ENCODE measurements at places on chromosomes 7 and 10. TPM values are rescaled to one million over a fixed set of nuclear protein-coding genes. Genes with fewer than 3 reads are reported as not detected.

OPALIN gene
- total RNA-seq, result not detected

GRCh38 chr10:43177595-43177994, 39.4 kb downstream of the CSGALNACT2 start:
- H3K4me1 ChIP-seq, result no peaks in the 10 kb centered on the region
- peaks cover 95% of the 10 kb centered on the region for H3K36me3 ChIP-seq
- H3K27ac ChIP-seq, result no peak overlapping the region
- no peak for DNase-seq
- no peaks in the 10 kb centered on the region for H3K27me3 ChIP-seq
- H3K4me3 ChIP-seq, result no peak overlapping the region

CYP3A7 gene
- total RNA-seq, result not detected

- no peaks in the 10 kb centered on the region for H3K36me3 ChIP-seq
- H3K4me3 ChIP-seq, result no peak overlapping the region
- DNase-seq, result no peak
- H3K27me3 ChIP-seq, result no peaks in the 10 kb centered on the region
- no peaks in the 10 kb centered on the region for H3K4me1 ChIP-seq
- H3K27ac ChIP-seq, result no peak overlapping the region
These were observed 645.5 kb upstream of the PCDH15 start for GRCh38 chr10:55446441-55447002.

DNA sequence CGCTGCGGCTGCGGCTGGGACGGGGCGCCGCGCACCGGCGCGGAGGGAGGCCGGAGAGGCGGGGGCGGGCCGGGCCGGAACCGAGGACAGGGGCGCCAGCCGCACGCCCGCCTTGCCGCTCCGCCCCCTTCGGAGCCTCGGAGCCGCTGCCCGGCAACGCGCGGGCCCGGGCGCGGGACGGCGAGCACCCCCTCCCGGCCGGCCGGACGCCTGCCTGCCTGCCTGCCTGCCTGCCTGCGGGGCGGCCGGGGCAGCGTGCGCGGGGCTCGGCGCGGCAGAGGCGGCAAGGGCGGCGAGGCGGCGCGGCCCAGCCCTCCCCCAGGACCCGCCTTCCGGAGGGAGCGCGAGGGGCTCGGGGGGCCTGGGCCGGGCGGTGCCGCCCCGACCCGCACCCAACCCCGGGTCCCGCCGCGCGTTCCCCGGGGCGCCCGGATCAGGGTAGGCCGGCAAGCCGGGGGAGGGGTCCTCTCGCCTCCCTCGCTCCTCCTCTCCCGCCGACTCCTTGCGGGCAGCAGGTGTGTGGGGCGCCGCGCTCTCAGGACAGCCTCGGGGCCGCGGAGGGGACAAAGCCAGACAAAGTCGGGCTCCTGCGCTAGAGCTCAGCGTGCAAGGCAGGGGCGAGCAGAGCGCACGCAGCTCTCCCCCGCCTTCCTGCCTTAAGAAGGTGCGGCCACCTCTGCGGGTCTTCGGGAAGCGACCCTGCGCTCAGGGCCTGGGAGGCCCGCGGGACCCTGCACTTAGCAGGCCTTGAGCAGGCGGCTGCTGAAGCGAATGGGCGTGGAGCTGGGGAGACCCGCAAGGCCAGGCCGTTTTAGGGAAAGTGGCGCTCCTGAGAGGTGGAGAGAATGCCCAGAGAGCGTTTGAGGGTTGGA, at the start of gene KIAA1549:
KIAA1549 (minus strand) TSS at position 58 of the 872 bp plus-strand sequence. CDS start 120 bp downstream, outside the sequence.
- DNase-seq, result no peak
- H3K36me3 ChIP-seq, result no peaks in the 10 kb centered on the region
- H3K27ac ChIP-seq, result no peak within 1 kb of the TSS
- no peaks in the 10 kb centered on the region for H3K27me3 ChIP-seq

GRCh38 chr7:137337902-137338301, 5.6 kb downstream of the PTN start:
- no peaks in the 10 kb centered on the region for H3K27me3 ChIP-seq
- H3K4me1 ChIP-seq, result no peaks in the 10 kb centered on the region
- no peak for DNase-seq
- no peak overlapping the region for H3K4me3 ChIP-seq

GRCh38 chr7:117993377-117994003, 120.2 kb upstream of the CTTNBP2 start:
- H3K4me3 ChIP-seq, result no peak overlapping the region
- no peak for DNase-seq
- no peaks in the 10 kb centered on the region for H3K27me3 ChIP-seq
- no peaks in the 10 kb centered on the region for H3K4me1 ChIP-seq

MEIG1 gene
- total RNA-seq, result not detected

DNA sequence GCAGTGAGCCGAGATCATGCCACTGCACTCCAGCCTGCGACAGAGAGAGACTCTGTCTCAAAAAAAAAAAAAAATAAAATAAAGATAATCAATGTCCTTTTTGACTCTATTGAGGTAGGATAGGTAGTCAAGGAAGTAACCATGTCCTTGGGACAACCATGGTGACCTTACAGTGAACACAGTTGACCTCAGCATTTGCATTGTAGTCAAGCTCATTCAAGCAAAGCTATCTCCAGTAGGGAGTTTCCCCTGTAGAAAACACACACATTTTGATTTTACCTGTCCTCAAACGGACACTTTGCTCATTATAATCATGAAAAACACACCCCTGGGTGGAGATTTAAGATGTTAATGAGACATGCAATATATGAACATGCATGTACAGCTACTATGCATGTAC, 171.7 kb downstream of the KIF20B start:
- no peak overlapping the region for H3K4me3 ChIP-seq
- no peaks in the 10 kb centered on the region for H3K27me3 ChIP-seq
- no peaks in the 10 kb centered on the region for H3K36me3 ChIP-seq
- peaks cover 13% of the 10 kb centered on the region for H3K4me1 ChIP-seq
- DNase-seq, result no peak

- H3K4me3 ChIP-seq, result no peak overlapping the region
- no peak overlapping the region for H3K27ac ChIP-seq
- DNase-seq, result no peak
- H3K27me3 ChIP-seq, result no peaks in the 10 kb centered on the region
- no peaks in the 10 kb centered on the region for H3K4me1 ChIP-seq
- H3K36me3 ChIP-seq, result no peaks in the 10 kb centered on the region
These were observed 152.0 kb downstream of the MACC1 start for GRCh38 chr7:20064974-20065862.

DNA sequence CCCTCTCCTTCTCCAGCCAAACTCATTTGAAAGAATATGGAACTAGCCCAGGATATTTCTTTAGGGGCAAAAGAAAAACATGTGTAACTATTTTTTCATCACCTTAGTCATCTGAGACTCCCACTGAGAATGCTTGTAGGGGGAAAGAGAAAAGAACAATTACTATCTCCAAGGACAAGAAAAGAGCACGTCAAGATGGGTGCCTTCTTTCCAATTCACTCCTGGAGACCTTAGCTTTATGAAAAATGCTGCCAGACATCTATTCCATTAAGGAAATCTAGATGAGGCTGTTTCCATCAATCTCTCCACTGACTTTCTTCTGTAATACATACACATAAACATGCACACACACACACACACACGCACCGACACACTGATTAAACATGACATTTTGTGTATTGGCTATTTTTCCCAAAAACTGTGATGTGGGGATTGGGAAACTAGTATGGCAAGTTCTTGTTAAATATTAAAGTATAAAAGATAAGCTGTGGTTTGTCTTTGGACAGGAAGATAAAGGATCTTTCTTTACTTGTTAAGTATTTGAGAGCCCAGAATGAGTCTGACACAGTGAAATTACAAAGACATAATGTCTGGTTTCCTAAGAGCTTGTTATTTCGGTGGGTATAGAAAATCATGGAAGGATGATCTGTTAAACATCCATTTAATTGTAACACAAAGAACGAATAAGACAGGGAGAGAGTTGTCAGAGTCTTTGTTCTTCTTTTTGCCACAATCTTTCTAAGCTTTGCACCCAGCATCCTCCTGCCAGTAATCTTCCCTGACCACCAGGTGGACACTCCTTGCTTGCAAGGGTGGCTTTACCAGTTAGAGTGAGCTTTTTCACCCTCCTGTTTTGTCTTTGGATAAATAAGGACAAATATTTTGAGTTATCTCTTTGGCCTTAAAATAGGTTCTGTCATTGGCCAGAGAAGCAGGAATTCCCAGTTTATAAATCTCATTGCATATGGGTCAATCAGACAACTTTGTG, 177.3 kb upstream of the TMEM72 start:
- no peak overlapping the region for H3K4me3 ChIP-seq
- H3K27me3 ChIP-seq, result no peaks in the 10 kb centered on the region
- no peak overlapping the region for H3K27ac ChIP-seq
- DNase-seq, result no peak

Data from ascending aorta (tissue), 2 donors.